NCI-H2107 (cell line): ENCODE measurements at places on chromosomes 11 and 22.

GRCh38 chr11:118914987-118915386 lies 10.7 kb downstream of the BCL9L start:
- no peak for DNase-seq

- DNase-seq = no peak
These were observed 71.5 kb downstream of the FBLN1 start for GRCh38 chr22:45574069-45574703.

- no peak for DNase-seq
These were observed 83.6 kb upstream of the BDNF start for GRCh38 chr11:27783701-27784355.

DNA sequence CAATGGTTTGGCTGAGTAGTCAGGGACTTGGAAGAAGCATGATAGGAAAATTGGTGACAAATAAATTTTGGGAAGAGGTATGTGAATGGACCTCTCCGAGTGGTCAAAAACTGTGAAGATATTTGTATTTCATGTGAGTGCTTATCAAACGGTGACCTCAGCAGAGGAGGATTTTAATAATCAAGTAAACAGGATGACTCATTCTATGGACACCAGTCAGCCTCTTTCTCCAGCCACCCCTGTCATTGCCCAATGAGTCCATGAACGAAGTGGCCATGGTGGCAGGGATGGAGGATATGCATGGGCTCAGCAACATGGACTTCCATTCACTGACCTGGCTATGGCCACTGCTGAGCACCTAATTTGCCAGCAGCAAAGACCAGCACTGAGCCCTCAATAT lies 21.2 kb downstream of the MS4A4E start:
- DNase-seq = no peak

DNA sequence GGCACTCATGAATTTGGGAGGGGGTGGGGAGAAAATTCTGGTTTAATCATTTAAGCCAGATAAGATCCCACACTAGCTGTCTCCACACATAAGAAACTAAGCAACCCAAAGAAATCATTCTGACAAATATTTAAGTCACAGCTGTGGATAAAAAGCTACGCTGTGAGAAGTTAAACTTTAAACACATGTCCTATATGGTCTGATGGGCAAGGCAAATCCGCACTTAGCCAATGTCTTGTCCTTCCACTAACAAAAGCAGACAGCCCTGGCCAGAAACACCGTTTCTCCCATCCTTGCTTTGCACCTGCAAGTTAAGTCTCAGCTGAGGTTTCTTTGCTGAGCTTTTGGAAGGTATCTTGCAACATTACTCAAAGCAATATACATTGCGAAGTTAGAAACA lies 68.0 kb downstream of the ETS1 start:
- DNase-seq = no peak

DNA sequence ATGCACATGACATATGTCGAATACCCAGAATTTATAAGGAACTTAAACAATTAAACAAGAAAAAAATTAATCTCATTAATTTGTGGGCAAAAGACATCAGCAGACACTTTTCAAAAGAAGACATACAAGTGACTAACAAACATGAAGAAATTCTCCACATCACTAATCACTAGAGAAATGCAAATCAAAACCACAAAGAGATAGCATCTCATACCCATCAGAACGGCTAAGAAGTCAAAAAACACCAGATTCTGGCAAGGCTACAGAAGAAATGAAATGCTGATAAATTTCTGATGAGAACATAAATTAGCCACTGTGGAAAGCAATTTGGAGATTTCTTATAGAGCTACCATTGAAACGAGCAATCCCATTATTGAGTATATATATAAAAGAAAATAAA lies 210.6 kb upstream of the LUZP2 start:
- DNase-seq = no peak
